Stimulated activated CD4-positive, alpha-beta T cell treated with anti-CD3 and anti-CD28 coated beads, TNF-alpha, amount 100 ng/mL, for 1 hour (primary cell): ENCODE measurements at places on chromosomes 16 and 17.

DNA sequence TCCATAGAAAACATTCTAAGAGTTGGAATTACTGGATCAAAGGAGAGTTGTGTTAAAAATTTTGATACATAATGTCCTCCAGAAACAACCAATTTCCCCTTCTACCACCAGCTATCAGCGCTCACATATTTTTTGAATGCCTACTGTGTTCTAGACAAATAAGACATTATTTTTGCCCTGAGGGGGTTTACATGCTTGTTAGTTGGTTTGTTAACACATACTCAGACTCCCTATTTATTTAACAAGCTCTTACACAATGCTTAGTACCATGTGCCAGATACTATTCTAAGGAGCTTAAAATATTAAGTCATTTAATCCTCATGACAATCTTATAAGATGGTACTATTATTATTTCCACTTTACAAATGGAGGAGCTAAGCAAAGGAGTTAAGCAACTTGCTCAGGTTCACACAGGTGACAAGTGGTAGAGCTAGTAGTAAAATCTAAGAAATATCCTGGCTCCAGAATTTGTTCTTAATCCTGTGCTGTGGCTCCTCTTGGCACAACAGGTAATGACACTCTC lies 194.2 kb downstream of the UTP18 start:
- no peak for DNase-seq

DNA sequence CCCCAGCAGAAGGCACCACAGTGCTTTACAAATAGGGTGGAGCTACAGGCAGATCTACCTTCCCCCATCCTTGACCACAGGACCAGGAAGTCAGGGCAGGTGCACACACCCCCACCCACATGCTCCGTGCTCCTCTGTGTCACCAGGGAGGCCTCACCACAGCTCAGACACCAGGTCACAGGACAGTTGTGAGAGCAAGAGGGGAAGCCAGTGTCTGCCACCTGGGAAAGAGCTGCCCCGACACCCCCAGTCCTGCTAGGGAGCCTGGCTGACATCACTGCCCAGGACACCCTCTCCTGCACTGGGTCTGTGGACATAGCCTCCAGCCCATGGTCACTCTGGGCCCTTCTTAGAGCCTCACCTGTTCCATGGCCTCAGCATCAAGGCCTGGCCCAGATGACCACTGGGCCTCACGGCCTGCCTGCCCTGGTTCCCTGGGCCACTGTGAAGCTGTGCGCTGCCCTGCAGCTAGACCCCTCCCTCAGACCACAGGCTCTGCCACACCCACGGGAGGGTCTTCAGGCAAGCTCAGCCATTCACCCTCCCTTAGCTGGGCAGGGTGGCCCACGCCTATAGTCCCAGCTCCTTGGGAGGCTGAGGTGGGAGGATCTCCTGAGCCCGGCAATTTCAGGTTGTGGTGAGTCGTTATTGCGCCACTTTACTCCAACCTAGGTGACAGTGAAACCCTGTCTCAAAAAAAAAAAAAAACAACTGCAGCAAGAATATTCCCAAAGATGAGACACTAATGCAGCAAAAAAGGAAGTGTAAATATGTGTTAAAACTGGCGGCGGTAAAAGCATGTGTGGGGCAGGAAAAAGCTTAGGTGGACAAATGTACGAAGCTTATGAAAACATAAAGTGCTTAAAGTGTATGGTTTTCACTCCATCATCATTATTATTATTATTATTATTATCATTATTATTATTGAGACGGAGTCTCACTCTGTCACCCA lies 14.2 kb downstream of the POLR3K start:
- DNase-seq: no peak

GRCh38 chr17:2396192-2396567 lies 4.7 kb downstream of the MNT start:
- DNase-seq: no peak

- DNase-seq: no peak
Observed at GRCh38 chr17:57640079-57640478, 105.0 kb downstream of the CCDC182 start.

DNA sequence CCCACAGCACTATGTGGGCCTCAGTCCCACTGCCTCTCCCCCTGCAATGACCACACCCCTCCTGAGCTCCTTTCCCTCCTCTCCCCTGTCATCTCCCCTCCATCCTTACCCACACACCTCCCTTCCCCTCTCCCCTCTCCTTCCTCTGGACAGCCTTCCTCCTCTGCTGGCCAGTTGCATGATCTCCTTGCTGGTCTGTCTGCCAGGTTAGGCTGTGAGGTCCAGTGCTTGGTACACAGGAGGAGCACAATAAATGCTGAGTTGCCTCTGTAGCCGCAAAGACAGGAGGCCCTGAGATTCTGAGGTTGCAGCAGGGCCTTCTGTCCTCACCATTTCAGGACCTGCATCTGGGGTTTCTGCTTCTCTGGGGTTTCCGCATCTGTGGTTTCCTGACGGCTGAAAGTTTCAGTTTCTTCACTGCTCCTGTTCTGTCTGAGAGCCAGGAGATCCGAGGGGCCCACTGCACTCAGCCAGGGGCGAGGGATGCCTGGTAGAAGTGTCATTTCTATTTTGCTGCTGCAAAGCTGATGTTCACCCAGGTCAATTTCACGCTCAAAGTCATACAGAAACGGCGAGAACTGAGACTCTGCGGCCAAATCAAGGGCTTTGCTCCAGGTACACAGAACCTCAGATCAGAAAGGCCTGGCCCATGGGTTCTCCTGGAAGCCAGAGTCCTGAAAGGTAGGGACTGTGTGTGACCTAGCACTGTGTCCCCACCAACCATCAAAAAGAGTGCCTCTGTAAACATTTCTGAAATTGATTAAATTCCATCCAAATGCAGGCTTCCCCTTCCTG lies 4.6 kb upstream of the SLC12A3 start:
- DNase-seq: peak; percentile 11

DNA sequence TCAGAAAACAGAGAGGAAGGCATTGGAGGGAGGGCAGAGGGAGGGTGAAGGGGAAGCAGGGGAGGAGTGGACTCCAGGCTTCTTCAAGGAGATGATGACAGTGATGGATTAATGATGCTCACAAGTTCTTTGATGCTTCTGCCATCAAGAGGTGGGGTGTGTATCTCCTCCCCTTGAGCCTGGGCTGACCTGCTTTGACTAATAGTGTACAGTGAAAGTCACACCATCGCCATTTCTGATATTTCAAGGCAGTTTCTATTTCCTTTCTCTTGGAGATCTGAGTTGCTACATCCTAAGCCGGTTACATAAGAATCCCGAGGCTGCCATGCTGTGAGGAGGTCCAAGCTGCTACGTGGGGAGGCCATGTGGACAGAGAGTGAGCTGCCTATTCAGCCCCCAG lies 312.5 kb downstream of the MAF start:
- DNase-seq: no peak

DNA sequence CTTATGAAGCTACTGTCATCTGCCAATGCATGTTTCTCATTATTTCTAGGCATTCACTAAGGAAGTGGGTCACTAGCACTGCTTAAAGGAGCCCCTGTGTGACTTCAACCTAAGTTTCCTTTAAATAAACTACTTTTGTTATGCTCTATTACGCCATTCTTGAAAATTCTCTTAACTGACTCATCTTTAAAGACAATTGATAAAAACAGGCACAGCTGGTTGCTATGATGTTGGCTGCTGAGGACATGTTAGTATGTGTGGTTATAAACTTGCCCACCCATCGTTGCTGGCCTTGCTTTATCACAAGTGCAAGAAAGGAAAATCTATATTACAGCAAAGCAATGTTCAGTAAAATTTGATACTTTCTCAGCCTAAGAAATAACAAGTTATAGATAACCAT lies 75.8 kb upstream of the CNTNAP4 start:
- no peak for DNase-seq

- no peak for DNase-seq
Observed at GRCh38 chr17:43556292-43556691, 10.2 kb upstream of the ETV4 start.

DNA sequence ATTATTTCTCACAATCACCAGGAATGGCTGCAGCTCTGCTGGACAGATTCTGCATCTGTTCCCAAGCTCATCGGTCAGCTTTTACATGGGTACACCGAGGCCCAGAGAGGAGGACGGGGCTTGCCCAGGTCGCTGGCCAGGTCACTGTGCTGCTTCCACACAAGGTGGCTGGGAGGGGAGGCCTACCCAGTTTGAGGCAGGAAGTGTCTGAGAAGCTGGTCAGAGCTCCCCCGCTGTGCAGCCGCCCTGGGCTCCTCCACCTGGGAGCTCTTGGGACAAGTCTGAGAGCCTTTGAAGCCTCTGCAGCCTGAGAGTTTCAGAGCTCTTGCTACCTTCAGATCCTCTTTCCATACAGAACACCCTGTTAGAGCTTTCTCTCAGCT lies 143.3 kb downstream of the CLEC16A start:
- no peak for DNase-seq
